T-helper 9 cell (primary cell): ENCODE measurements at places on chromosomes 13 and 19.

DNA sequence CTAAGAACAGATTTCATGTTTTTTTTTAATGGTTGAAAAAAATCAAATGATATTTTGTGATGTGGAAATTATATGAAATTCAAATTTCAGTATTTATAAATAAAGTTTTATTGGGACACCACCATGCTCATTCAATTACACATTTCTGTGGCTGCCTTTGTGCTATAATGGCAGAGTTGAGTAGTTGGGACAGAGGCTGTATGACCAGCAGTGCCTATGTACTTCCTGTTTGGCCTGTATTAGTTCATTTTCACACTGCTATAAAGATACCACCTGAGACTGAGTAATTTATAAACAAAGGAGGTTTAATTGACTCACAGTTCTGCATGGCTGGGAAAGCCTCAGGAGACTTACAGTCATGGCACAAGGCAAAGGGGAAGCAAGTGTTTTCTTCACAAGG lies 33.6 kb downstream of the AKAP11 start:
- DNase-seq = no peak

GRCh38 chr13:21871382-21871781 lies 200.5 kb downstream of the FGF9 start:
- no peak for DNase-seq

GRCh38 chr19:14102102-14102696 lies 11.6 kb upstream of the SAMD1 start:
- DNase-seq = no peak

GRCh38 chr19:50764409-50764808 lies 5.9 kb upstream of the GPR32 start:
- no peak for DNase-seq

- no peak for DNase-seq
Measured at GRCh38 chr13:49654011-49654410, 25.7 kb downstream of the ARL11 start.

GRCh38 chr19:33472226-33472625 lies 49.4 kb downstream of the PEPD start:
- DNase-seq = no peak

GRCh38 chr13:37601648-37602440 lies 3.3 kb upstream of the POSTN start:
- DNase-seq = no peak

DNA sequence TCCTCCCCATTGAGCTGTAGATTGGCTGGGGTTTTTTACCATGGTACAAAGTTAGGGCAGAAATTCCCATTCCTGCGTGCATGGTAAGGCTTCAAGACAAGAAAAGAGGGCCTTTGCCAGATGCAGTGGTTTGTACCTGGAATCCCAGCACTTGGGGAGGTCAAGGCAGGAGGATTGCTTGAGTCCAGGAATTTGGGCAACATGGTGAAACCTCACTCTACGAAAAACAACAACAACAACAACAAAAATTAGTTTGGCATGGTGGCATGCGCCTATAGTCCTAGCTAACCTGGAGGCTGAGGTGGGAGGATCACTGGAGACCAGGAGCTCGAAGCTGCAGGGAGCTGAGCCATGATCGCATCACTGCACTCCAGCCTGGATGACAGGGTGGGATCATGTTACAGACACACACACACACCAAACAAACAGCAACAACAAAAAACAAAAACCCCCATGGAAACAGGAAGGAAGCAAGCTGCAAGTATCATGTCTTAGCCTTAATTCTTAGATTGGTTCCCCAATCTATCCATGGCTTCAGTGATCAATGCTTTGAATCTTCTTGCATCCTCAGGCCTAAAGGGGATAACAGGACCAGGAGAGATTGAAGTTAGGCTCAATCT lies 5.5 kb upstream of the WTIP start:
- no peak for DNase-seq

GRCh38 chr13:95462801-95463200 lies 89.7 kb upstream of the CLDN10 start:
- DNase-seq = no peak

- DNase-seq = no peak
Measured at GRCh38 chr13:28503182-28503967, 8.4 kb upstream of the FLT1 start.

- no peak for DNase-seq
Measured at GRCh38 chr13:41673640-41674039, 216.3 kb downstream of the RGCC start.

DNA sequence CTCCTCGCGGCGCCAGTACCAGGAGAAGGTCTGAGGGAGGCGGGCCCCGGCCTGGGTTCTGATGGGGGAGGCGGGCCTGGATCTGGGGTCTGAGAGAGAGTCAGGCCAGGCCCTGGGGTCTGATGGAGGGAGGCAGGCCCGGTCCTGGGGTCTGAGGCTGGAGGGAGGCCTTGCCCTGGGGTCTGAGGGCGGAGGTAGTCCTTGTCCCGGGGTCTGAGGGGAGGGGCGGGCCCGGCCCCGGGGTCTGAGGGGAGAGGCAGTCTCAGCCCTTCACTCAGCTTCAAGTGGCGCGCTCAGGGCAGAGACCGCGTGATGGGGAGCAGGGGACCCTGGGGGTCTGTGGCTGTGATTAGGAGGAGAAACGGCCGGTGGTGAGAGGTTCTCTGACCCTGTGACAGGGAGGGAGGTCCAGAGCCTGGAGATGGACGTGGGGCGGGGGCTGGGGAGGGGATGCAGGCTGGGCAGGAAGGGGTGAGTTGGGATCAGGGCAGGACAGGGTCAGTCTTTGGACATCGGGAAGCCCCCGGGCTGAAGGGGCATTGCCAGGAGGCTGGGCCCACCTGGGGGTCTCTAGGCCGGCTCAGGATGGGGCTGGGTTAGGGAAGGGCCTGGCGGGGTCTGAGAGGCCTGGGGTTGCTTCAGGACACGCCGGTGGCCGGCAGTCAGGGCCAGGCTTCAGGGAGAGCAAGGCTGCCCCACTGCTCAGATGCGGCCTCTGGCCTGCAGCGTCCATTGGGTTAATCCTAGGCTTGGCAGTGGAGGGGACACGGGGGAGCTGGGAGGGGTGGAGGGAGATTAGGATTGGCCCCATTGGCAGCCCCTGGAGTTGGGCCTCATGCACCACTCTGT lies 18.7 kb downstream of the HCN2 start:
- DNase-seq = no peak

- DNase-seq = no peak
Measured at GRCh38 chr13:79799059-79799867, 318.3 kb downstream of the NDFIP2 start.

DNA sequence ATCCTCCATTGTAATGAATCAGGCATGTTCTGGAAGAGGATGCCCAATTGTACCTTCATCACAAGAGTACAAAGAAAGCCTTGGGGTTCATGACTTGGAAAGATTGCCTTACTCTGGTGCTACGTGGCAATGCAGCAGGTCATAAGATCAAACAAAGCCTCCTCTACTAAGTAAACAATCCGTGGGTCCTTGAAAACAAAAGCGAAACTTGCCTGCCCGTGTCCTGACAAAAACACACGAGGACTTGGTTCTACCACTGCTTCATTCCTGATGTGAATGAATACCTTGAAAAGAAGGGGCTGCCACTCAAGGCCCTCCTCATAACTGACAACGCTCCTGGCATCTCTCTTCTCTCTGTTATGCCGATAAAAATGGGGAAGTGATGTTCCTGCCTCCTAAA lies 18.9 kb downstream of the ZNF563 start:
- no peak for DNase-seq

DNA sequence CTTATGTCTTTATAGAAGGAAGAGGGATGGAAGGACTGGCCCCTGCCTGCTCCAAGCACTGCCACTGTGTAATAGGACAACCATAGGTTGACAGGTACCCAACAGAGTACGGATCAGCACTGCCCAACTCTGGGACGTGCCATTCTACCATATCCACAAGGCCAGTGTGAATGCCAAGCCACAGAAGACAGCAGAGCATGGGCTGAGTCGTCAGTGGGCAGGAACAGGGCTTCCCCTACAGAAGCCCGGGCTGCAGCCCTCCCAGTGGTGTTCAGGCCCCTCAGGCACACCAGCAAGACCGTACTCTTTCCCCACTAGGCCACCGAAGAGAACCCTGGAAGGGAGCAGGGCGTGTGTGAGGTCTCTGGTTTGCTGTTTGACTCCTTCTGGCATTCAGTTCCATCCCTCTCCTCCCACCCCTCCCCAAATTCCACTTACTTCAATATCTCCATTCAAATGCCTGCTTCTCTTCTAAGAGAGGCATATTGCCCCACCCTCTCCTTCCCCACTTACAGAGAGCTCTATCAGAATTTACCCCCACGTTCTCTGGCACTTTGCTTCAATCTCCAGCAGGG lies 209.4 kb downstream of the FOXO1 start:
- DNase-seq = no peak

DNA sequence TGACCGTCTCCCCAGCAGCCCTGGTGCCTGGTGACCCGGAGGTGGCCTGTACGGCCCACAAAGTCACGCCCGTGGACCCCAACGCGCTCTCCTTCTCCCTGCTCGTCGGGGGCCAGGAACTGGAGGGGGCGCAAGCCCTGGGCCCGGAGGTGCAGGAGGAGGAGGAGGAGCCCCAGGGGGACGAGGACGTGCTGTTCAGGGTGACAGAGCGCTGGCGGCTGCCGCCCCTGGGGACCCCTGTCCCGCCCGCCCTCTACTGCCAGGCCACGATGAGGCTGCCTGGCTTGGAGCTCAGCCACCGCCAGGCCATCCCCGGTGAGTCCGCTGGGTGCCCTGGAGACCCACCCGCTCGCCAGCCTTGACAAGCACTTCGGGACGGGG lies 2.2 kb downstream of the MADCAM1 start:
- DNase-seq = no peak

GRCh38 chr13:83710133-83710515 lies 172.2 kb downstream of the SLITRK1 start:
- no peak for DNase-seq

GRCh38 chr13:51614350-51614786 lies 30.1 kb downstream of the WDFY2 start:
- peak; percentile 13 for DNase-seq

- no peak for DNase-seq
Measured at GRCh38 chr19:18978616-18979015, 37.6 kb upstream of the HOMER3 start.

DNA sequence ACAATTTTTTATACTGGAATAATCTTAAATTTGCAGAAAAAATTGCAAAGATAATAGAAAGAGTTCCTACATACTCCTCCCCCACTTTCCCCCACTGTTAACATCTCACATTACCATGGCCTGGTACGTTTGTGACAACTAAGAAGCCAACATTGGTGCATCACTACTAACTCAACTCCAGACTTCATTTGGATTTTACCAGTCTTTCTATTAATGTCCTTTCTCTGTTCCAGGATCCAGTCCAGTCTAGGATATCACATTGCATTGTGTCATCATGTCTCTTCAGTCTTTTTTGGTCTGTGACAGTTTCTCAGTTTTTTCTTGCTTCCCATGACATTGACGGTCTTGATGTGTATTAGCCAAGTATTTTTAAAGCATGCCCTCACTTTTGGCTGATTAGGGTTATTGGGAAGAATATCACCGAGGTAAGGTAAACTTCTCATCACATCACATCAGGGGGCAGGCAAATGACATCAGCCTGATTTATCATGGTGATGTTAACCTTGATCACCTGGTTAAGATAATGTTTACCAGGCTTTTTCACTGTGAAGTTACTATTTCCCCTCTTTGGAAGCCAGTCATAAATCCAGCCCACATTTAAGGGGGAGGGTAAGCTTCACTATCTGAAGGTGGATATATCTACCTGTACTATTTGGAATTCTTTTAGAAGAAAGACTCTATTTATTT lies 322.1 kb downstream of the ENOX1 start:
- DNase-seq = no peak

GRCh38 chr13:79442221-79442620 lies 36.2 kb upstream of the RBM26 start:
- no peak for DNase-seq

GRCh38 chr13:28820099-28821051 lies at the start of gene MTUS2:
Gene MTUS2 (plus strand): TSS chr13:28820339.
- DNase-seq = no peak

DNA sequence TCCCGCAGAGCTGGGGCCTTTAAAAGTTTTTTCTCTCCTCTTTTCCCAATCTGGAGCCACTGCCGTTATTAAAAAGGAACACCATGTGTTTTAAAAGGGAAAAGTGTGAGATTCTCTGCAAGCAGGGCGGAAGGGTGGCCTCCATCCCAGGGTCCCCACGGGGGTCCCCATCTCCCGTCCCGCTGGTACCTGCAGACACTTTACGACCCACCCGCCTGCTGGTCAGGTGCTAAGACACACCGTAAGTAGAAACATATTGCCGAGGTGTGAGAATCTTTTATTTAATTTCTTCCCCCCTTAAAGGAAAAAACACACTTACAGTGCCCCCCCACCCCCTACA lies 1.8 kb downstream of the CRLF1 start:
- DNase-seq = no peak

GRCh38 chr13:77031656-77032243 lies 4.8 kb upstream of the FBXL3 start:
- no peak for DNase-seq

GRCh38 chr13:79936368-79937136 lies 404.4 kb downstream of the SPRY2 start:
- no peak for DNase-seq

DNA sequence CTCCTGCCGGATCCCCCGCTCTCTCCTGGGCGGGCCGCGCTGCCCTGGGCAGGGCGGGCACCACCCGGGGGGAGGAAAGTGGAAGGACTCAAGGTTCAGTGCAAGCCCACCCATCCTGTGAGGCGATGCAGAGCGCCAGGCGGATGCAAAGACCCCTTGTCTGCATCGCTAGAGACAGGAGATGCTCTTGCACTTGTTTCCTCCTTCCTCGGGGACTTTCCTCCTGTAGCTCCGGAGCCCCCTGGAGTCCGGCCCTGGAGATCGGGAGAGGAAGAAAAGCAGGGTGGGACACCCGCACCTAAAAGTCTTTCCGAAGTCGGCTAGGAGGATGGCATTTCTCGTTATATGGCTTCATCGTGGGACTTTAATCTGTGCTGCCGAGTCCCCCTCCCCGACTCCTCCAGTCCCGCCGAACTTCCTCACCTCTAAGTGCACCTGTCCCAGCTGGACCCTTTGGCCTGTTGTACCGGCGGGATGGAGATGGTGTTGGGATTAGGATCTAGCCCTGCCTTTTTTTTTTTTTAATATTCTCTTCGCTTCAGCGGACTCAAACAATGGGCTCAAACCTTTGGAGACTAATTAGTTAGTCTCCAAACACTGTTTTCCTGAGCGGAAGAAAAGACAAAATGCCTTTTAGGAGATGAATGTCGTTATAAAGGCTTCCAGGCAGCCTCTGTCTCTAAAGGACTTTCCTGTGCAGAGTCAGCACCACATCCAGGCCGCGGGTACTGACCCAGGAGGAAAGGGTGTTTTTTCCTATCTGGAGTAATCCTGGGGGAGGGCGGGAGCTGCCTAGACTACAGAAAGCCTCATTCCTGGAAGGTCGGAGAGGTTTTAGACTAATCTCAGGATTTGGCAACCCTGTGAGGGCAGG lies 725 bp downstream of the FAM124A start:
- DNase-seq = no peak

DNA sequence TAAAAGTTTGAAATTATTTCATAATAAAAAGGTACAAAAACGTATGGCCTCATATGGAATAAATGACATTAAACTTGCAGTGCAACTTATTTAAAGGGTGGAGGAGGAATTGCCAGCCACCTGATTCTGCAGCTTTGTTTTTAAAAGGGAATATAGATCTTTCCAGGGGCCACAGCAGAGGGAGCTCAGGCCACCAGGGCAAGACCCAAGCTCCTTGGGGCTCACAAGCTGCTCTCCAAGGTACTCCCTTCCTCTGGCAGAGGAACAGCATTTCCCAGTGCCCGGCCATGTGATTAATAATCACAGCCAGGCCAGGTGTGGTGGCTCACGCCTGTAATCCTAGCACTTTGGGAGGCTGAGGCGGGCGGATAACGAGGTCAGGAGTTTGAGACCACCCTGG lies 6.2 kb downstream of the ACOD1 start:
- DNase-seq = no peak

GRCh38 chr13:94886191-94886590 lies 173.8 kb upstream of the SOX21 start:
- DNase-seq = no peak

- no peak for DNase-seq
Measured at GRCh38 chr13:94902722-94903407, 190.5 kb upstream of the SOX21 start.
